ENCODE measurements at places on chromosomes 3 and 15.

DNA sequence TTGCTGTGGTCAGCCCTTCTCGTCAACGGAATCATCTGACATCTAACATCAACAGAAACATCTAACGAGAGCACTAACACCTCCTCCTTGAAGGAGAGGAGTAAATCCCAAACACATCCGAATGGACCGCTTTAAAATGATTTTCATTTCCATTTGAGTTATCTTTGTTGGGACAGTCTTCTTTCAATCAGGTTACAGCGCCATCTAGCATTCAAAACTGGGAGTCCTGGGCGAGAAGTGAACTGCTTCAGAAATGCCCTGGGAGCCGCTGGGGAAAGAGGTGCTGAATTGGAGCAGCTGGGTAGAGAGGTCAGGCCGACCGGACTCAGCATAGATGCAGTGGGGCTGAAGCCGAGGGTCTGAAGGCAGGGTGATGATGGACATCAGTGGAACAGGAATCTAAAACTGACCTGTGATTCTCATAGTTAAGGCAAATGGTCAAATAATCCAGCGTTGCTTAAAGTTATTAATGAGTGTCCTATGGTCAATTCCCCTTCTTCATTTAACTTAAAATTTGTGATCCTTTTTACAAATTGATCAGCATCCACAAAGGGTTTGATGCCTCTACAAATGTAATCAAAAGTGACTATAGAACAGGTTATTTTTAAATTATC lies 170.0 kb upstream of the NDN start:
- no peak for DNase-seq

- DNase-seq, result no peak
Measured at GRCh38 chr15:46644501-46645481, 1010.0 kb downstream of the SQOR start.

- no peak for DNase-seq
Measured at GRCh38 chr15:91508633-91509032, 344.9 kb upstream of the SLCO3A1 start.

- DNase-seq, result no peak
Measured at GRCh38 chr15:77033417-77033728, 37.5 kb downstream of the TSPAN3 start.

DNA sequence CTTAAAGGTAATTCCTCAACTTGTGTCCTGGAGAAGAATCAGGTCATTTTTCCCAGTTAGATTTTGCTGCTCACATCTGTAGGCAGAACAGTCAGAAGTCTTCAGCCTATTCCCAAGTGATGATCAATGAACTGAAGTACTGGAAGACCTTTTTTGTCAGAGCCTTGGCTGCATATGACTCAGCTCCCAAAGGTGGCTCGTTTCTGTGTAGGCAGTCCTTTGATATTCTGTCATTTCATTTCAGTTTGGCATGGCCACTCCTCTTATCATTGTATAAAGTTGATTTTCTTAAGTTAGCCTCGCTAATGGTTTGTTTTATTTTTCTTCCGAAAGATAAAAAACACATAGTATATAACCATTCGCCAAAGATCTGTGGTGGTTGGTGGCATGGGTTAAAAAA lies 90.7 kb downstream of the KLHL25 start:
- DNase-seq, result no peak

DNA sequence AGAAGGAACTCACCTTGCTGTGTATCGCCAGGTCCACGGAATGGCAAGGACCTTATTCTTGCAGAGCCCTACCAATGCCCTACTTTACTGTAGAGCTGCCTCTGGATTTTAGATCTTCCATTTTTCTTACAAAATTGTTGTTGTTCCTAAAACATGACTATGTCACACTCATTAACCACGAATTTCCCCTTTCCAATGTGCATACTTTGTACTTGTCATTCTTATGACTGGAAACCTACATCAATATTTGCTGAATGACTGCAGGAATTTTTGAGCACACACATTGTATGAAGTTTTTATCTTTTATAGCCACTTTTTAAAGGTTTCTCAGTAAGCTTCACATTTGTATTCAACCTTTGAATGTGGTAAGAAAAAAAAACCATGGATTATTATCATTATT lies 35.9 kb upstream of the CMSS1 start:
- DNase-seq, result no peak

DNA sequence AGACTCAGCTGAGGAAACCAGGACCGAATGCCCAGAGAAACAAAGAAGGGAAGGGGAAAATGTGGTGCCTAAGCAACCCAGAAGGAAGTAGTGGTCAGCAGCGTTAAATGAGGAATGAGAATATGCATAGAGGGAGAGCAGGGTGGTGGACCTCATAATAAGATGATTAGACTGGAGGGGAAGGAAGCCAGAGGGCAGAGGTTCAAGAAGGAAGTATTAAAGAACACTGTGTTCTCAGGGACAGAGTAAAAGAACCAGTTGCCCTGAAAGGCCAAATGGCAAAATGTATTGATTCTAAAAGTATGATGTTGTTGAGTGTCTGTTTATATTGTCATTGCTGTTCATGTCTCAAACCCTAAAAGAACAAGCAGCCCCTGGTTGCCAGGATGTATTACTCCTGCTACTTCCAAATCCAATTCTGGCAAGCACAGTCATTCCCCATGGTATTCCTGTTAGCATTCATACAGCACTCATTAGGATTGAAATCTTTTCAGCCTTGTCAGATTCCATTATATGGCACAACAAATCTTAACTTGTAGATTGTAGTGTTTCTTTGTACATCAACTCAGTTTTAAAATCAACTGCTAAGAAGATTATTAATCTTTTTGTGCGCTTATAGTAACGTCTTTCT lies 23.4 kb downstream of the P2RY1 start:
- DNase-seq, result no peak

- no peak for DNase-seq
Measured at GRCh38 chr3:50441424-50442217, 61.8 kb downstream of the CACNA2D2 start.

DNA sequence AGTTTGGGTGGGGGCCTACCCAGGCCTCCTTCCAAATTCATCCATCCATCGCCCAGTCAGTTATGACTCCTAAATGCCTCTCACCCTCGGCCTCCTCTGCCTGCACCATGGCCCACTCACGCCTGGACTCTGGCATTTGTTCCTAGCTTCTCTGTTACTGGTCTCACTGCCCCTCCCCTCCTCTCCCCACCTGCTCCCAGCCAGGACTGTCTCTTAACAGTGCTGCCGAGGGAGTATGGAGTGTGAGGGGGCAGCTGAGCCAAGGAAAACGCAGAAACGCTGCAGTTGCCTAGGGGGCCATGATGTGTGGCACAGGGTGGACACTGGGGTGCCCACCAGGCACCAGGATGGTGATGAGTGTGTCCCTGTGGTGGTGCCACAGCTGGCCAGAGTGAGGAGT lies 3.1 kb downstream of the RCCD1 start:
- no peak for DNase-seq

DNA sequence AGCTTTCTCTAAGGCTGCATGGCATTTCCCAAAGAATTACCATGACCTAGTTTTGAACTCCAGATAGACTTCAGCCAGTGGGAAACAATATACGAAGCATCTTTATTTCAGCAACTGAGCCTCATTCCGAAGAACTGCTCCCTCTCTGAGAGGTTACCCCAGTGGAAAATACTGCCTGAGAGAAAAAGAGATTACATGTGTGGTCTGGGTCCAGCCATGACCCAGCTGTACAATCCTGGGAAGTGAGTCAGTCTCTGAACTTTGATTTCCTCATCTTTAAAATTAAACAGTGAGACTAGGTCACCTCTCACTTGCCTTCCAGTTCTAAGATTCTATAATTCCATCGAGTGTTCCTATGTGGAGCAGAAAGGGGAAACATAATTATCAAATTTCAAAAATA lies 42.4 kb downstream of the TNIK start:
- no peak for DNase-seq

DNA sequence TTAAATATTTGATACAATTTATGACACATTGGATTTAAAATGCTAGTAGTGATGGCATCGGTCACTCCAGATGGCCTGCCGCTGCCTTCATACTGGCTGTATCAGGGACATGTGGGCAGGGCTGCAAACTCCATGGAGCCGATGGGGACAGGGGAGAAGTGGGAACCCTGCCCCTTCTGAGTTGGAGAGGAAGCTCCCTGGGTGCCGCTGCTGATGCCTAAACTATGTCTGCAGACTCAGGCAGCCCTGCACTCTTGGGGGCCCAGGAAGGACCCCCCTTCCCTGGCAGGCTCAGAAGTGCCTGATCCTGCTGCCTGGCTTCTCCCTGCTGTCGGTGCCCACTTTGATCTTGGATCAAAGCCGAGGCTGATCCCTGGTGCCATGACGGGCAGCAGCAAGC lies 1522.1 kb downstream of the OTOL1 start:
- no peak for DNase-seq

GRCh38 chr15:41930221-41930866 lies 36.5 kb upstream of the SPTBN5 start:
- DNase-seq, result peak; percentile 52

GRCh38 chr15:101396484-101397261 lies 92.8 kb downstream of the PCSK6 start:
- no peak for DNase-seq

GRCh38 chr15:74799255-74799855 lies 13.3 kb upstream of the LMAN1L start:
- DNase-seq, result no peak

DNA sequence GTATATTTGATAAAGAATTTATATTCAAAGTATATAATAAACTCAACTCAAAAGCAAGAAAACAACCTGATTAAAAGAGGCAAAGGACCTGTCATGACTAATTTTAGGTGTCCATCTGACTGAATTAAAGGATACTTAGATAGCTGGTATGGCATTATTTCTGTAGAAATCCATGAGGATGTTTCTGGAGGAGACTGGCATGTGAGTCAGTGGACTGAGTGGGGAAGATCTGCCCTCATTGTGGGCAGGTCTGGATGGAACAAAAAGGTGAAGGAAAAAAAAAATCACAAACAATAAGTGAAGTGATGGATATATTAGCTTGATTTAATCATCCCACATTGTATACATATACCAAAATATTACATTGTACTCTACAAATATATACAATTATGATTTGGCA lies 16.6 kb downstream of the ANKRD28 start:
- no peak for DNase-seq

DNA sequence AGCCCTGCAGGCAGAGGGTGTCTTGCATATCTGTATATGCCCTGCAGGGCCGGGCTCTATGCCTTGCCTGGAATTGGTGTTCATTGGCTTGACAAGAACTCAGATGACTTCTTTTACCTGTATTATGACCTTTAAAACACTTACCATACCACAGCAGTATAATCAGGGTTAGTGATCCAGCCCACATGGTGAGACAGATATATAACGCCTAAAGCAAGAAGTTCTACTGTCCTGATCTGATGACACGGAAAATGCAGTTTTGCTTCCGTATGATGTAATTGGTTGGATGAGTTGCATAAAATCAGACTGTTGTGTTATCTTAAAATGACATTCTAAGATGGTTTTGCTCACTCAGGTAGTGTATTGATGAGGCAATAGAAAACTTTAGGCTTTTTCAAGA lies 9.4 kb downstream of the CCDC174 start:
- no peak for DNase-seq

DNA sequence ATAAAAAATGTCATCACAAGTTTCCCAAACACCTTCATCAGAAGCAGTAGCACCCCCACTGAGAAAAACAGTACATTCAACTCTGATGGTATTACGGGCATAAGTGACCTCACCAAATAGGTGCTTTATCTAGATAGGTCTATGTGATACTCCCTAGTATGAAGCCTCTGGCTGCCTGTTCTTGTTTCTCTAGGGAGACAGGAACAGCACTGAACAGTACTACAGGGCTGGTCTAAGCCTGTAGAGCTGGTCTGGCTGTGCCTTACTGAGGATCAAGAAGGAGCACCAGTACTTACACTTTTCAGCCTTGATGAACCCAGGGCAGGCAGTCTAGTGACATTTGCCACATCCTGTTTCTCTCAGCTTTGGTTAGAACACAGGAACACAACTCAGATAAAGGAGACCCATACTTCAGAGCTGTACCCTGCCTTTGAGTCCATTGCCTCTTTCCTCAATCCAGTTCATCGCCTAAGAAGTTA lies 35.9 kb downstream of the OXNAD1 start:
- DNase-seq, result no peak

DNA sequence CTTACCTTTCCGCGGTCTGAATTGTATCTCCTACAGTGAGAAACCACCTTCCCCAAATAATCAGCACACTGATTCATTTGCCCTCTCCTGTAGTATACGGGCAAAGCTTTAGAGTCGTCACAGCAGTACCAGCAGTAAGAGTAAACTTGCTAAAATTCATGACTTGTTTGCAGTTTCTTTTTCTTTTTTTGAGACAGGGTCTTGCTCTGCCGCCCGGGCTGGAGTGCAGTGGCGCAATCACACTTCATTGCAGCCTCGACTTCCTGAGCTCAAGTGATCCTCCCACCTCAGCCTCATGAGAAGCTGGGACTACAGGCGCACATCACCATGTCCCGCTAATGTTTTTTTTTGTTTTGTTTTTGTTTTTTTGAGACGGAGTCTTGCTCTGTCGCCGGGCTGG lies 11.9 kb downstream of the SCAMP5 start:
- DNase-seq, result no peak

DNA sequence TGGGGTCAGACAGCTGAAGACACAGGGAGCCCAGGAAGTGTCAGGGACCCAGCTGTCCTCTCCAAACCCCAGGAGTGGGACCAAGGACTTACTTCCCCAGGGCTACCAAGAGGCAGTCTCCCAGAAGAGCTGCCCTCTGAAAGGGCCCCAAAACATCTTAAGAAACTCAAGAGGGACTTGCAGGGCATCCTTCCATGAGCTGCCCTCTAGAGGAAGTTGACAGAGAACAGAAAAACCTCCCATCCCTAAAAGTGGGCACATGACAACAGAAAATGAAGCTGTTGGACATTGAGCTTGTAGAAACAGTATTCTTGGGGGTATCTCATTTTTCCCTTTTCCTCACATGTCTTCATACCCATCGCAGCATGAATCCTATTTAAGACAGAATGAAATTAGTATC lies 58.9 kb downstream of the MECOM start:
- DNase-seq, result no peak

DNA sequence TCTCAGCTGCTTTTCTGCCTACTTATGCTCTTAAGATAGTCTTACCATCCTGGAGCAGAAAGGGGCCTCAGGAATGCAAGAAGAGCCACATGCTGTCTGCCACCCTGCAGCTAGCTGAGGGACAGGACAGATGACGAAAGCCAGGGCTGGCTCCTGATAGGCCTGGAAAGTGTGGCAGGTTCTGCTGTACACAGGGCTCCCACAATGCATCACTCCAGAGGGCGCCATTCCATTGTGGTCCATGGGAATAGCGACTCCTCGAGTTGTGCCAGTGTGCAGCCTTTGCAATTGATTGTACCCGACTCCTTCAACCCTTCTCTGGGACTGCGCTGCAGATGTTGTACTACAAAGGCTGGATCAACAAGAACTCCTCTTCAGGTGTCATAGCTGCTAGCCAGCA lies 11.2 kb downstream of the ACAN start:
- no peak for DNase-seq

DNA sequence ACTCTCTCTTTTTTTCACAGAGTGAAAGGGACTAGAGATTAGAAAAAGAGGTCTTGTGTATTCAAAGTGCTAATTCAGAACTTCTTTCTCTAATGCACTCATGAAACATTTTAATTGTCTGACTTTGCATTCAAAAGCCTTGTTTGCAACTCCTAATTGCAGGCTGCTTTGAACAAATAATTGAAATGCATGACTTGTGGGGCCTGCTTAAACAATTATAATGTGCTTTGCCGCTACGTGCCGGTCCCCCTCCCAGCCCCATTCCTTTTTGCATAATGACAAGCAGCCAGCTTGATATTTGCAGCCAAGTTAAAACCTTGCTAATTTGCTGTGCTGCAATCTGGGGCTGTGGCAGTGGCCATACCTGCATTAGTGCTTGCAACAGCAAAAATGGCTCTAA lies 114.5 kb downstream of the FOXB1 start:
- no peak for DNase-seq

- DNase-seq, result no peak
Measured at GRCh38 chr3:50620420-50620819, 3.5 kb downstream of the MAPKAPK3 start.

- no peak for DNase-seq
Measured at GRCh38 chr3:187921391-187922074, 176.3 kb upstream of the BCL6 start.

Measured in left hindlimb (tissue), 1 donor.